Esophagus muscularis mucosa (tissue), 4 donors: ENCODE measurements at places on chromosomes 3 and 15. TPM values are rescaled to one million over a fixed set of nuclear protein-coding genes. Genes with fewer than 3 reads are reported as not detected.

KLHL40 gene
- not detected for total RNA-seq

MUC20 gene
- 6.8 TPM for total RNA-seq

TM4SF18 gene
- 0.83 TPM for total RNA-seq

PSTPIP1 gene
- 8.0 TPM for total RNA-seq

LSAMP gene
- total RNA-seq = 1.2 TPM

TM4SF1 gene
- 79.9 TPM for total RNA-seq

DNA sequence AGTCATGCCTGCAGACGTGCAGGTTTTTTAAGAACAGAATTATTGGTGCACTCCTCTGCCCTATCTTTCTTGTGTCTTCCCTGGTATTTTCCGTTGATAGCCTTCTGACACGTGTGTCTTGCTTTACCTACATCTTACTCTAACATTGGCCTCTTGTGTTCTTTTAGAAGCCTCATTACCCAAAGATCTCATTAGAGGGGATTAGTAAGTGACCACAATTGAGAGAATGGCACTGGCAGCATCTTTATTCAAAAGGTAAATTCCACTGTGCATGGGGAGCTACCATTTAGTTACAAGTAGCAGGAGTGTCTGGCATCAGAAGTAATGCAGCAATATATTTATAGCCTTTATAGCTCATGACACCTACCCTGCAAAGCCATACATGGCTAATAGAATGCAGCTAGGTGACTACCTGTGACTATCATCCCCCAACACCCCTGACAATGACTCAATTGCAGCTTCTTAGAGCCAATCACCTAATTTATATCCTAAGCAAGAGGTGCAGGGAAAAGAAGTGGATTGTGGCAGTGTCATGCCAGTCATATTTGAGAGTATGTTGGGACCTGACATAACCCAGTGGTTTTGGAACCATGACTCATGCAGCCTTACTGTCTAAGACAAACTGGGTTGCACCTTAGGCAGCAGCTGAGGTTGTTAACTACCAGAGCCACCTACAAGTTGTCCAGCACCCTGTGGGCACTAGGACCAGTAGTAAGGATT, 164.8 kb downstream of the GRM7 start:
- no peak for DNase-seq

GRCh38 chr3:12966847-12967605, 106.2 kb downstream of the IQSEC1 start:
- no peak for DNase-seq

GRCh38 chr3:112582244-112582874, 20.5 kb downstream of the SLC35A5 start:
- no peak for DNase-seq

DNA sequence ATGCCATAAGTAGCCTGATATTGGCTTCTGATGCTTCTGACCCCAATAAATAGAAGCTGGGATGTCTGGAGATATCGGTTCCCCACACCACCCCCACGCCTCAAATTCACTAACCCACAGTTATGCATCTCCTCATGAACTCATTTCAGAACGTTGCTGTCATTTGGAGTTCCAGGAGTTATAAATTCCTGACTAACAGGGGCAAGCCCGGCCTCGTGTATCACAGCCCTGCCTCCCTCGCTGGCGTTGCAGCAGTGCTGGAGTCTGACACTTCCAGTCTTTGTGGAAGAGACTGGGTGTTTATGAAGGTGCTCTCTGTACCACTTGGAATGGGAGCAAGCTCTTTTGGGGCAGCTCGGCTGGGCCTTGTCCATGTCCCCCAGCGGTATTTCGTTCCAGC, 101.0 kb downstream of the ANP32A start:
- DNase-seq = no peak

DNA sequence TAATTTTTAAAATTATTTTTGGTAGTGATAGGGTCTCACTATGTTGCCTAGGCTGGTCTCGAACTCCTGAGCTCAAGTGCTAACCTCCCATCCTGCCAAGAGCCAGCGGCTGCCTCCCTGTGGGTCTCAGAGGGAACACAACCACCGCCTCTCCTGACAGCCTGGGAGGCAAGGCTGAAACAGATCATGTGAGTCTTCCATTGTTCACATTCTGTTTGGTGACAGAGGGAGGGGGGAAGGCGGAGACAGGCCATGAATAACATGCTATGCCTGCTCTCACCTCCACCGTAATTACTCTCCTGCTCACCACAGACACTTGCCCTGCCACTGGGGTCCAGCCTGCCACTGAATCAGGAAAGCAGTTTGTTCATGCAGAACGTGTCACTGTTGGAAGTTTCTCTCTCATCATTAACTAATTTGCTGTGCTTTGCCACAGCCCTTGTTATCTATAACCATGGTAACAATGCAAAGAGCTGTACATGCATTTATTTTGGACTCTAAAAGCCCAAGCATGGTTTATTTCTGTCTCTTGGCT, 78.4 kb upstream of the RASGRF1 start:
- DNase-seq = no peak

- DNase-seq = no peak
Measured at GRCh38 chr15:84727429-84727828, 11.5 kb upstream of the SEC11A start.

GRCh38 chr3:2097641-2098191, 950 bp upstream of the CNTN4 start:
- no peak for DNase-seq

DNA sequence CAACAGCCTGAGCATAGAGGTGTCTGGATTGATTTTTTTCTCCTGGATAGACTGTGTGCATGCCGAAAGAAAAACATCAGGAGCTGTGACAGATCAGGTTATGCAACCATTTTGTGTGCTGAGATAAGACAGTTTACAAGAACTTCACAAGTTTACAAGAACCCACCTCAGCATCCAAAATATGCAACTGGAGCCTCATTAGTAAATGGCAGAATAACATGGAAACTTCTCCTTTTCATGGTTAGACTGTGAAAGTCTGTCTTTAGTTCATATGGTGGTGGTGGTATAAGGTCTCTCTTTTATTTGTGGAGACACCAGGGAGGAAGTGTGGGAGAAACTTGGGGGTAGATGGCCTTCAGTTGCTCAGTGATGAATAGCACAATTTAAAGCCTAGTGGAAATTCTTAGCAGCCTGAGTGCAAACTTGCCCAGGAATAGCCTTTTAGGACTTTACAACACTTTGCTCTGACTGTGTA, 3.7 kb upstream of the ZNF609 start:
- DNase-seq = no peak

DNA sequence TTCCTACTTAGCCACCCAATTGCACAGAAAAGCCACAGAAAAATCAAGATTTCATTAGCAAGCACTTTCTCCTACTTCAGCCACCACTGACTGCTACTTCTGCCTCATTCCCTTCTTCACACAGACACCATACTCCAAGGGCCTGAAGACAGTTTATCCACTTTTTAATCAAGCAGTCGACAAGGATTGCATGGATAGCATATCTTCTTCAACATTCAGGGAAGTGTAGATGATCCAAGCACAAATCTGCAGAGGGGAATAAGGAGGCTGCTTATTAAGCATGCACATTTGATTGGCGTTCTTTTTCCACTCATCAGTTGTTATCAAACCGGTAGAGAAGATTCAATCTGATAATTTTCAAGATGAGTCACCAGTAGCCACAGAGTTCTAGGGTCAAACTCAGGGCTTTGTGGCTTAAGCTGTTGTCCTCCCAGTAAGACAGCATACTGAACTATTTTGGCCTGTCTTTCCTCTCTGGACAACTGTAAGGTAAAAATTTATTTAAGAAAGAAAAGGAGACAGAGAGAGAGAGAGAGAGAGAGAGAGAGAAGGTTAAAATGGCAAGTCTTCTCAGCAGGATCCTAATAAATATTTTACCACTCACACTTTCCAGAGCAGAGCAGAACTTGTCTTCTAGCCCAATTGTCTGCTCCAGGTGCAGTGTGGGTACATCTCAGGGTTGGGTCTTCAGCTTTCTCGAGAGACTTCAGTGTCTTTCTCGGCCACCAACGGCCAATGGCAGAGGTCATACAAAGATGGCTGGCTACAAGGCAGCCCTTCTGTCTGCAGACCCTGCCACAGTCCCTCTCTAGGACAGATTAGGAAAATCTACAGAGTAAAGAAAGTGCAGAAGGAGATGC, 80.6 kb upstream of the BHLHE40 start:
- no peak for DNase-seq
